ENCODE measurements at places on chromosomes 11 and 22.

DNA sequence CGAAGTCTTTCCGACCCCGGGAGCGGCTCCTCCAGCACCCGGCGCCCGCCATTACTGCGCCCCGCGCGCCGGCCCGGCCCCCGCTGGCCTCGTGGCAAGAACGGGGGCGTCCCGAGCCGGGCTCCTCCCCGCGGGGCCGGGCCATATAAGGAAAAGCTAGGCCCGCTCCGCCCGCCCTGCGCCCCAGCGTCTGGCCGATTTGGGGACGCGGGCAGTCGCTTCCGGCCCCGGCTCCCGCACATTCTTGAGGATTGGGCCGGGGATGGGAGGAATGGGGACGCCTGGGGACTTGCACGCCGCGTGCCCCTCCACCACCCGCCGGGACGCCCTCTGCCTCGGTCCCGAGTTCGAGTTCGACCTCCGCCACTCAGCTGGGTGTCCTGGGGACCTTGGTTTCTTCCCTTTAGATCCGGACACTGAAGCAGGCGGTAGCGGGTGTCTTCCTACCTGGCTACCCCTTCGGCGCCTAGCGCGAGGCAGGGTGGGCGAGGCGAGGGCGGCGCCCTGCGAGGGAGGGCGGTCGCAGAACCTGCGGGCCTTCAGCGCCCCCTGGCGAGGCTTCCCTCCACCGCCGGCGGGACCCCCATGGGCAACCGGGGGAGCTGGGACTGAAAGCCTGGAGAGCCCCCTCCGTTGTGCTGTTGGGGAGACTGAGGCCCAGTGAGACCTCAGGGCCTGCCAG, 3.8 kb downstream of the SMTN start:
- DNase-seq: peak; percentile 90

DNA sequence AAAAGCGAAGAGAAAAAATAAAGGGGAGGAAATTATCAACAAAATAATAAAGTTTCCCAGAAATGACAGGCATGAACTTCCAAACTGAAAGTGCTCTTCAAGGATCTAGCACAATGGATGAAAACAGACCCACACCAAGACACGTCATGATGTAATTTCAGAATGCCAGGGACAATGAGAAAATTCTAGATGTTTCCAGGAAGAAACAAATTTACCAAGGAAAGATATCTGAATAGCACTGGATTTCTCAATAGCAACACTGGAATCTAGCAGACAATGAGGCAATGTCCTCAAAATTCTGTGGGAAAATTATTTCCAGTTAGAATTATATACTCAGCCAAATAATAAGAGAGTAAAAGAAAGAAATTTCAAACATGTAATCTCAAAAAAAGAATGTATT, 46.0 kb downstream of the DENND5A start:
- DNase-seq: no peak

GRCh38 chr11:73637012-73637411, 9.4 kb upstream of the PLEKHB1 start:
- no peak for DNase-seq

- no peak for DNase-seq
Measured at GRCh38 chr22:26677217-26677616, 19.8 kb downstream of the MIAT start.

DNA sequence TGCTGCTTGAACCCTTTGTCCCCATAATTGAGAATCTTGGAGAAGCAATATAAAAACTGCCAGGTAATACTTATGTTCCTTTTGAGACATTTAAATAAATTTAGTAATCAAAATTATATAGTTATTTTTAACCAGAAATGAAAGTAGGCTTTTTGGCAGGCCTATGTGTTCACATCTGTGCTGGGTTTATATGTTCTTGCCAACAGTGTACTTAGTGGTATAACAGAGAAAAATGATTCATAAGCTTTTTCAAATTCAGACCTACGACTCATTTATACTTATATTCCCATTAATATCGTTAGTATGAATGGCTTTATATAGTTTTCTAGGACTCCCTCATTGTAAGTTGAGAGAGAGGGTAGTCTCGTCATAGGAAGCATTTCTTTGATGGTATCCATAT, 79.0 kb downstream of the DDX10 start:
- DNase-seq: no peak

GRCh38 chr11:26719998-26720397, 1.9 kb downstream of the SLC5A12 start:
- DNase-seq: no peak

DNA sequence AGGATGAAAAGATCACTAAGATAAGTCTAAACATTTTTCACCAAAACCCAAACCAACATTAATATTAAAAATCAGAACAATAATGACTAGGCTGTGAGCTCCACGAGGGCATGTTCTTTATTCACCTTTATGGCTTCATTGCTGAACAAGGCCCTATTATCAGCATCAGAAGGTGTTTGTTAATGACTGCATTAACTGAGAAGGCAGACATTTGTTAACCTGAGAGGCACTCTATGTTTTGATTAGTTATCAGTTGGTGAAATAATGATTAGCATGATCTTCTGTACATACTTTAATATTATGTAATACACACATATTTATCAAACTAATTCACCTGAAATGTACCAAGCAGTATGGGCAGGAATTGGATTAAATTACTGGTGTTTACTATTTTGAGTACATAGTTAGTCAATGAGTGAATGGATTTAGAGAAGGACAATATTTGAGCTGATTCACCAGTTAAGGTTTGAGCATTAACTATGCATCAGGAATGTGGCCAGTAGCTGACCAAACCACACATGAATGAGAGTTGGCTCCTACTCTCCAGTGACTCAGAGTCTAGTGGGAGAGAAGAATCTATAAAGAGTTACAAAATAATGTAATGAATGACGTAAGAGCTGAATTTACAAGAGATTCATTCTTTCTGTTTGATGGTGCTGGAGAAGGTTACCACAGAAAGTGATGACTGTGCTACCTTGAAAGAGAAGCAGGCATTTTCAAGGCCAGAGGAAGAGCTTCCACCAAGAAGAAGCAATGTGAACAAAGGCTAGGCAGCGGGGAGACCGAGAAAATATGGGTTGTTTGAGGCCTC, 6.7 kb downstream of the IL18 start:
- no peak for DNase-seq

DNA sequence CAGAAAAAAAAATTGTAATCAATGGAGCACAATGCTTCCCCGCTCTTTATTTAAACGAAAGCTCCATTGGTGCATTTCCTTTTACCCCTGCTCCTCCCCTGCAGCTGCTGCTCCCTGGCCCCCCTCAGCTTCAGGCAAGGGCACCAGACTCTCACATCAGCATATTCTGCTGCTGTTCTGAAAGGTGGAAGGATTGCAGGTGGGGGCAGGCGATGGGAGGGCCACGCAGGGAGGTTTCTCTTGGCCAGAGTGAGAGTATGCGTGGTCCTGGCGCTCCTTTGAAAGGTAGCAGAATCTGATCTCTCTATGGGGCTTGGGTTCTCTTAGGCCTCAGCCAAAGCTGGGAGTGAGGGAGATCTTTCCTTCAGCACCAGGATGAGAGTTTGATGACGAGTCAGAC, 240.9 kb upstream of the CADM1 start:
- DNase-seq: no peak

GRCh38 chr11:21411597-21411996, 742.2 kb downstream of the NELL1 start:
- DNase-seq: no peak

DNA sequence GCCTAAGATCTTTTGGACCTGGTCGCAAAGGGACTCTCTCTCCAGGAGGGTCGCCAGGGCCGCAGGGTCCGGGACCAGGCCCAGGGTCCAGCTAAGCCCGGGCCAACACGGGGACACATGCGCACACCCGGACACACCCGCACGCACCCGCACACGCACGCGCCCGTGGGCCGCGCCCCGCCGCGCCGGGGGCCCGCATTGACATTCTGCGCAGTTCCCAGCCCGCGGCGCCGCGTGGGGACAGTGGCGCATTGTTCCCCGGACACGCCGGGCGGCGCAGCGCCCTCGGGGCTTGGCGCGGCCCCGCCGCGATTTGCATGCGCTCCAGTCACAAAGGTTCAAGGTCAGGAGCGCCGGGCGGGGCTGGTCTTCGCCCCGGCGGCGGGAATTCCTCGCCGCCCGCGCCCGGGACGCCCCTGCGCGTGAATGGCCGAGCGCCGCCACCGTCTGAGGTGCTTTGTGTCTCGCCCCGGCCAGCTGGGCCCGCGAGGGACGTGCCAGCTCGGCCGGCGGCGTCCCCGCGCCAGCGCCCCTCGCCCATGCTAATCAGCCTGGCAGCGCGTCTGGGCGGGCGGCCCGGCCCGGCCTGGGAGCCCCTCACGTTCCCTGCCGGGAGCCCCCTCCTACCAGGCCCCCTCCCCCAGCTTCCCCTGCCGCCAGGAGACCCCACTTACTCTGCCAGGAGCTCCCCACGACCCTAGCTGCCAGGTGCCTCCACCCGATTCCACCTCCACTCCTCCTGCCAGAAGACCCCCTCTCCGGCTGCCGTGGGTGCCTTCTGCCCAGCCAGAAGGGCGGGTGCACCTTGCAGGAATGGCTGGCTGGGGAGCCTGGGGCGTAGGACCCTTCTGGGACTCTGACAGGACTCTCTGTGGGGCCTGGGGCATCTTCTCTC, 50.5 kb upstream of the WNT7B start:
- peak; percentile 74 for DNase-seq

GRCh38 chr22:50261615-50262459, at the start of gene MAPK12:
TSS of gene MAPK12 (minus strand) at chr22:50261683. CDS start at chr22:50261509, 174 bp downstream.
- DNase-seq: no peak

- DNase-seq: no peak
Measured at GRCh38 chr11:64875369-64876228, 2.8 kb downstream of the EHD1 start.

- DNase-seq: no peak
Measured at GRCh38 chr11:90919332-90919731, 696.5 kb upstream of the CHORDC1 start.

DNA sequence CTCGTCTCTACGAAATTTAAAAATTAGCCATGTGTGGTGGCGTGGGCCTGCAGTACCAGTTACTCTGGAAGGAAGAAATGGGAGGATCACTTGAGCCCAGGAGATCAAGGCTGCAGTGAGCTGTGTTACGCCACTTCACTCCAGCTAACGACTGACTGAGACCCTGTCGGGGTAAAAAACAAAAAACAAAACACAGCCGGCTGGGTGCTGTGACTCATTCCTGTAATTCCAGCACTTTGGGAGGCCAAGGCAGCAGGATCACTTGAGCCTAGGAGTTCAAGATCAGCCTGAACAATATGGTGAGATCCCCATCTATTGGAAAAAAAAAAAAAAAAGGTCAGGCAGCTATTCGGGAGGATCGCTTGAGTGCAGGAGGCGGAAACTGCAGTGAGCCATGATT, 2.4 kb downstream of the PAFAH1B2 start:
- DNase-seq: no peak

DNA sequence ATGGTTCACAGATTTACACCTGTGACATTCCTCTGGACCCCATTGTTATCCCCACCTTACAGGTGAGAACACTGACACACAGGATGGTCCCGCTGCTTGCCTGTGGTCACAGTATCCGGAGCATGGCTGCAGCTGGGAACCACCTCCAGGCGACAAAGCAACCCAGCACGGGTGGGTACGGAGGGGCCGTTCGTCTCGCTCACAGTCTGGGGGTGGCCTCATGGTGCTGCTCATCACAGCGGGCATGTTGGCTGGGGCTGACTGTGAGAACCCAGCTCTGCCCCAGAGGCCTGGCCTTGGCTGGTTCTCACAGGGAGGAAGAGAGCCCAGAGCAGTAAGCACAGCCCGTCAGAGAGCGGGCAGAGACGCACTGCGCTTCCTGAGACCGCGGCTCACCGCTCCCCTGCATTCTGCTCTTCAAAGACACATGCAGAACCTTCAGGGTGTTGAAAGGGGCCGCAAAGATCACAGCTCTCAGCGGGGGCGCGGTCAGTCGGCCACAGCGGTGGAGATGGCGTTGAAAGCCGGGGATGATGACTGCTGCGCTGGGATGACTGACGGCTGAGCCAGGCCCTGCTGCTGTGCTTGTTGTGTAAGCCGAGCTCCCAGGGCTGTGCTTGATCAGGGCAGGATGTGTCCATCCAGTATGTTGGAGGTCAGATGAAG, 423.0 kb downstream of the BRD1 start:
- DNase-seq: no peak

DNA sequence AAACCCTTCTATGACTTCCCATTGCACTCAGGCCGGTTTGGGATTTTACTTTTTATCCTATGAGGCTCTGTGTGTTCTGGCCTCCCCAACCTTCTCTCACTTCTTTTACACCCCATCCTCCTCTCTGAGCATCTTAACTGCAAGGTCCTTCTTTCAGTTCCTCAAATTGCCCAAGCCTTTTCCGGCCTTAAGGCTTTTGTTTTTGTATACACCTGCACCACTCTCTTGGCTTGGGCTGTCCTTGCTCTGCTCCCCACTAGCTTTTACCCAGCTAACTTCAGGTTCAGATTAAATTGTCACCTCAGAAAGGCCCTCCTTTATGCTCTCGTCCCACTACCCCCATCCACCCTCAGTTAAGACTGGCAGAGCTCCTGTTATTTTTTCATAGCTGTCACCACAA, 55.5 kb downstream of the FAM83F start:
- DNase-seq: no peak

DNA sequence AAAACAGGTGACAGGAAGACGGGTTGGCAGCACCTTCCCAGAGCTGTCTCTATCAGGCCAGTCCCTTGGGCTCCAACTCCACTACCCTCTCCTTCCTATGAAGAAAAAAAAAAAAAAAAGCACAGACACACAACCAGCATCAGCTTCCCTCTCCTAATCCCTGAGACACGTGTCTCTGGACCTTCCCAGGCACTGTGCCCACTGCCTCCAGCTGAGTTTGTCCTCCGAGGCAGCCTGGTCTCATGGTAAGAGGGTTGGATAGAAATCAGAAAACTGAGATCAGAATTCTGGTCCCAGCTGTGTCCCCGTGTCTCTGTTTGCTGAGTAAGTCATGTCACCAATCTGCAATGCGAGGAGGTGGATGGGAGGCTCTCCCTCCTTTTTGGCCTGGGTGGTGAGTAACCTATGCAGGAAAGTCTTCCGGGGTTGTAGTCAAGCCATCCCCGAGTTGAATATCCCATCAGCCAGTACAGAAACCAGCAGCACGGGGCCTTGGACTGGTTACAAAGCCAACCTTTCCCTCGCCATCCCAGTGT, 193.7 kb upstream of the TBCEL start:
- no peak for DNase-seq

DNA sequence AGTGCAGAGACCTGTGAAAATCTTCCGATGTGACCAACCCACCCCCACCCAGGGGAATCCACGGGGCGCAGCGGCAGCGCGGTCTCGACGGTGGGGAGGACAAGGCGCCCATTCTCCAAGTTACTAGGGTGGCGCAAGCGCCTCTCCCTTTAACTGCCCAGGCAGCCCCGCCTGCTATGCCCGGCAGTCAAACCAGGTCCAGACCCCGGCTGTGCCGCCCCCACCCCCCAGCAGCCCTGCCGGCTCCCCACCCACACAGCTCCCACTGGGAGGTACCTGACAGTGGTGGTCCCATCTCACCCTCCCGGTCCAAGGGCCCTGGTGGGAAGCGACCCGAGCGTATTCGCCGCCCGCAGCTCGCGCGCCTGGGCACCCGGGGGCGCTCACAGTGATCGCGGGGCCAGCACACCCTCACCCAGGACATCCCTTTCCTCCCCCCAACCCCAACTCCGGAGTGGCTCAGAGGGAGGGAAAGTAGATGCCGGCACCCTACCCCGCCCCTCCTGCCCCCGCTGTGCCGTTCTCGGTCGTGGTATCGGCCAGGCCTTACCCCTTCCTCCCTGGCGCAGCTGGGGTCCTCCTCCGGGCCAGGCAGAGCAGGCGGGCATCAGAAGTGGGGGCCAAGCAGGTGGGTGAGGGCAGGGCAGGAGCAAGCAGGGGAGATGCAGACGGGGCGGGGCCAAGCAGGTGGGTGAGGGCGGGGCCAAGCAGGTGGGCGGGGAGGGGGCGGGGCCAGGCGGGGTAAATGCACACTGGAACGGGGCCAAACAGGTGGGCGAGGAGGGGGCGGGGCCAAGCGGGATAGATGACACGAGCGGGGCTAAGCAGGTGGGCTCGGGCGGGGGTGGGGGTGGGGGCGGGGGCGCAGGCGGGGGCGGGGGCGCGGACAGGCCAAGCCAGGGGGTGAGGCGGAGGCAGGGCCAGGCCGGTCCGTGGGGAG, at the start of gene TRPM5:
TRPM5 (minus strand) TSS at position 634 of the 940 bp plus-strand sequence. CDS start 21,478 bp downstream, outside the sequence.
- DNase-seq: no peak

Measured in left ventricle myocardium inferior (tissue), 1 donor.